NCI-H82 (cell line): ENCODE measurements at places on chromosomes 6 and 20.
A peak's percentile ranks its signal among the peaks of the same experiment; 100 is the strongest.

DNA sequence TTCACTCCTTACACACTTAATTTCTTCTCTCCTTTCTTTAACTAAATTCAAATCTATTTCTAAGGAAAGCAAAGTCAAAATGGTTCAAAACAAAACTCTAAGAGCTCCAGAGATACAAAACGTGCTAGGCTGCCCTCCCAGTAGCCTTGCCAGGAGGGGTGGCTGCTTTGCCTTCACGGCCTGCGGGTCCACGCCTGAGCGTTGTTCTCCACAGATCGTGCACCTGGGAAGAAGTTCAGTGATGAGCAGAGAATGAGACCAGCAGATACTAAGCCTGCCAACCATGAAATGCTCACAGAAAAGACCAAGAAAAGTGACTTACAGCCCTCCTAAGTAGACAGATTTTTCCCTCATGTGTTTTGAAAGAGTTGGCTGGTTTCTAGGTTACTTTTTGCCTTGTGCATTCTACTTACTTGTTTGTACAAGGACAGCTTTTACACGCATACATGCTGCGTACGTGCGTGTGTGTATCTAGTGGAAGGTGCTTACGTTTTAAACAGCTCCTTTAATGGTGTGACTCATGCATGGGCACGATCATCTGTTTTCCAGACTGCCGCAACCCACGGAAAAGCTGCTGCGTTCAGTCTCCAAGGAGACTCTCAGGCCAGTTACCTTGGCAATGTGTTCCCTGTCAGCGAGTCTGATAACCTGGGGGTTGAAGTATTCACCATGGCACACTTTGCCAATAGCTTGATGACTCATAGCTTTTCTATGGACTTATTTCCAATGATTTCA, 32.4 kb upstream of the PBOV1 start:
- no peak for DNase-seq

DNA sequence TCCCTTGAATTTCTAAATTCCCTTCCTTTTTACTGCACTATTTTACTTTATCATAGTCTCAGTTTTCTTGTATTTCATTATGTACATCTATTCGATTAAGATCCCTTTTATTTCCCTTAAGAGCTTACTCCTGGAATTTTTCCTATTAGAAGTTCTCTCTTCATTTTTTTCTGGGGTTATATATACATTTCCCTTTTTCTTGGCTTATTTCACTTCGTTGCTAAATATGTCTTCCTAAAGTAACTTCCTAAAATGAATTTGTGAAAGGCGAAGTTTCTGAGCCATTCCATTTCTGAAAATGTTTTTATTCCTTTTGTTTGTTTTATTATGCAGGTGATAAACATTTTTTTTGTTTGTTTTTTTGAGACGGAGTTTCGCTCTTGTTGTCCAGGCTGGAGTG, 5.9 kb upstream of the CD109 start:
- no peak for DNase-seq

DNA sequence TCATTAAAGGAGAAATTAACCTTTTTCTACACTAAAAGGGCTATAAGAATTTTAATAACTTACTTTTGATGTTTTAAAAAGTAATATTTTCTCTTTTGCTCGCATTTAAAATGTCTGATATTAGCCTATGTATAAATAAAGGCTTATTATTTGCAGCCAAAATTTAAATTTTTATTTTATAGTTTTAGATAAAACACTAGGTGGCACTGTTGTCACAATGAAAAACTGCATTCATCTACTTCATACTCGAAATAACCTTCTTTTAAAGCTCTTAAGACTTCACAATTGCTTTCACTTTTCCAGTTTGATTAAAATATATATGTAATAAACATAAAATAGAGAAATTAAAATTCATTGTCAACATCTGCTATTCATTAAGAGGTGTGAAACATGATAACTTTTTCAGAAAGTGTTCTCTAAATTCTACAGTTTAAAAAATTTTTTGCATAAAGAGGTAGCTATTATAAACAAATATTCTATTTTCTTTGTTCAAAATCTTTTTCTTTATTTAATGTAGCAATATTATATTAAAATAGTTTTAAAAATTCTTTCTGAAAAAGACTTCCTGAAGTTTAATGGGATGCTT, 78.8 kb upstream of the DEFB112 start:
- DNase-seq: peak; percentile 39

DNA sequence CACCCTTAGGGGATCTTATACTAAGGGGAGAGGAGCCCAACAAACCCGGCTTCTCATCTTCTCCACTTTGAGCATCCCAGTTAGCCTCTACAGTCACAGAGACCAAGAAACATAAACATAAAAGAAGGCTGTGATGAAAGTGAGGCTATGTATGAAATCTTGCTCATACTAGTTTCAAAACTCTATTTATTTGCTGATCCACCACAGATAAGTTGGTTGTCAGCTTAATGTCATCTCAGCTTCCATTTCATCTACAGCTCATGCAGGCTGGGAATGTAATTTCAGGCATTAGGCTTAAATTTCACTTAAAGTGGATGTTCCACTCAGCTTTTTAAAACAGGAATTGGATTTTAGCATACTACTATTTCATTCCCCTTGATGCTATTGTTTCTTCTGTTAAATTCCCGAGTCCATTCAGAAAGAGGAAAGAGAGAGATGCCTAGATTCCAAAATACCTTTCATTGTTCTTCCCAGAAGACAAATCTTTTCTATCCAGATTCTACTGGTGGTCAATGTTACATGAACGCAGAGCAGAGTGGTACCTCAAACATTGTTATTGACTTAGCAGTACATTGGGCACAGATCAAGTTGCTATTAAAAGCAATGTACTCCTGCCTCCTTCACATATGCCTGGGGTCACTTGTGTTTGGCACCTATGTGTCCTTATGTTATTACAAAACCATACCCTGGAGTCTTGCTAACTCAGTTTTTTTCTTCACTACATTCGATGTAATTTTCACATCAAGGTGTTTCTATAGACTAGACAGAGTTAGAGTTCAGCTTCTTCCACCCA, 149.0 kb downstream of the HACE1 start:
- DNase-seq: peak; percentile 22

GRCh38 chr6:33088258-33088930, 12.6 kb downstream of the HLA-DPB1 start:
- no peak for DNase-seq

GRCh38 chr20:44117296-44118184, 69.4 kb downstream of the JPH2 start:
- DNase-seq: no peak

GRCh38 chr20:63027922-63028389, 21.2 kb upstream of the BHLHE23 start:
- peak; percentile 38 for DNase-seq

DNA sequence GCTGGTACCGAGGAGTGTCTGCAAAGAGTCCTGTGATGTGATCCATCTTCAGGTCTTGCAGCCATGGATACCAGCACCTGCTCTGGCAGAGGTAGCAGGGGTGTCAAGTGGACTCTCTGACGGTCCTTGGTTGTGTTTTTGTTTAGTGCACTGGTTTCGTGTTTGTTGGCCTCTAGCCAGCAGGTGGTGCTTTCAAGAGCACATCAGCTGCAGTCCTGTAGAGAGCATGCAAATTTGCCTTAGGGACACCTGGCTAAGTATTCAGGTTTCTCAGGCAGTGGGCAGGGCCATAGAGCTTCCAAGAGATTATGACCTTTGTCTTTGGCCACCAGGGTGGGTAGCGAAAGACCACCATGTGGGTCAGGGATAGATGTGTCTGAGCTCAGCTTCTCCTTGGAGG, 14.5 kb upstream of the RGS17 start:
- DNase-seq: peak; percentile 6

- no peak for DNase-seq
These were observed 475 bp downstream of the OR2B6 start for GRCh38 chr6:27957516-27957915.

- no peak for DNase-seq
These were observed 12.4 kb downstream of the WFDC3 start for GRCh38 chr20:45779011-45779915.

- no peak for DNase-seq
These were observed 110.3 kb downstream of the BMP7 start for GRCh38 chr20:57156011-57156729.

DNA sequence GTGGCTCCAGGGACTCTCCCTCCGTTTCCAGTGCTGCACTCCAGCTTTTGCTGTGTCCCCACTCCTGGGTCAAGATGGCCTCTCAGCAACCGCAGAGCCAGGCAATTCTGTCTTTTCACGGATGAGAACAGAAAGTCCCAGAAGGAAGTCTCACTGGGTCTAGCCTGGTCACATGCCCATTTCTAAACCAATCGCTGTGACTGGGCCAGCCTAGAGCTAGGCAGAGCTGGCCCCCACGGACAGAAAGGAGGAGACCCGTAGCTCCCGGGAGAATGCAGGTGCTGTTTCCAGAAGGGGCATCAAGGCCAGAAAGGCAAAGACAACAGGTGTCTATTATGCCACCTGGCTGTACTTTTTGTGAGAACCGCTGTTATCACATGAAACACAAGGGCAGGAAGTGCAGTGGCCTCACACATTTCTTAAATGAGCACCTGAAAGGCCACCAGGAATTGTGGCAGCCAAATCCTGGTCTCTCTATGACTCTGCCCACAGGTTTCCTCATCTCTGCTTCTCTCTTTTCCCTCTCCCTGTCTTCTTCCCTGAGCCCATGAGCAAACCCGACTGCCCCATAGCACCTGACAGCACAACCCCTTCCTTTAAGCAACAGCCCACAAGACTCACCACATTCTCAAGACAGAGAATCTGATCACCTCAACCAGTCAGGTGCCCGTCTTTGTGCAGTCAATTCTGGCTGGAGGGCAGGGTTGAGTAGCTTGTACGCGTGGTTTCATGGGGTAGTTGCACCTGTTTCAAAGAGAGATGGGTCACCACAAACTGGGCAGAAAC, 37.1 kb upstream of the B4GALT5 start:
- no peak for DNase-seq

GRCh38 chr20:19427480-19427879, 215.0 kb downstream of the SLC24A3 start:
- DNase-seq: peak; percentile 85

- DNase-seq: no peak
These were observed 92.9 kb downstream of the FYN start for GRCh38 chr6:111780393-111780792.

GRCh38 chr6:84696166-84696565, 68.2 kb downstream of the TBX18 start:
- no peak for DNase-seq

- DNase-seq: peak; percentile 5
These were observed 1238.0 kb downstream of the EPHA7 start for GRCh38 chr6:92181347-92181746.

DNA sequence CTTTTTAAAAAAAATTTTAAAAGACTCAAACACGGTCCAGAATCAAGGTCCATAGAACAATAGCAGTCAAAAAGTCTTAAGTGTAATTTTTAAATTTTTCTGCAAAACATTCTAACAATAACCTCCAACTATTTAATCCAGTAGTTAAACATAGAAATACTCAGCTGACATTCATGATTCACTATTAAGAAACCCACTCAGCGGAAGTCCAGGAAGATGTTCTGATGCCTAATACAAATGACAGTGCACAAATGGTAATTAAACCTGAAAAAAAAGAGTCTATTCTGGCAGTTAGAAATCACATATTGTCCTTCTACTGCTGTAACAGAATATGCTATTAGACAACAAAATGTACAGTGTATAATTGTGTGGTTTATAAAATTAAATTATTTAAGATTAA, 128.2 kb upstream of the BMP5 start:
- DNase-seq: no peak

DNA sequence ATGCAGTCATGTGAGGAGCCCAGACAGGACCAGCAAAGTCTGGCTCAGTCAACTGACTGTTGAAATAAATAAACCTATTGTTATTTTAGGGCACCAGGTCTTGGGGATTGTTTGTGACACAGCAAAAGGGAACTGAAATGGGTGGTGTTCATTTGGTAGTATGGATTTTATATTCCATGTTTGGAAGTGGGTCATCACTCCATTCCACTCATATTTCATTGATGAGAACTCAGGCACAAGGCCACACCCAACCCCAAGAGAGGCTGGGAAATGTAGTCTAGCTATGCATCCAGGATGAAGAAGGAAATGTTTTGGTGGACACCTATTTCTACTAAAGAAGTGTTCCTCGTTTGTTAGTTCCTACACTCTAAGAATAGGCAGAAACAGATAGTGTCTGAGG, 64.9 kb upstream of the BTBD3 start:
- peak; percentile 59 for DNase-seq

DNA sequence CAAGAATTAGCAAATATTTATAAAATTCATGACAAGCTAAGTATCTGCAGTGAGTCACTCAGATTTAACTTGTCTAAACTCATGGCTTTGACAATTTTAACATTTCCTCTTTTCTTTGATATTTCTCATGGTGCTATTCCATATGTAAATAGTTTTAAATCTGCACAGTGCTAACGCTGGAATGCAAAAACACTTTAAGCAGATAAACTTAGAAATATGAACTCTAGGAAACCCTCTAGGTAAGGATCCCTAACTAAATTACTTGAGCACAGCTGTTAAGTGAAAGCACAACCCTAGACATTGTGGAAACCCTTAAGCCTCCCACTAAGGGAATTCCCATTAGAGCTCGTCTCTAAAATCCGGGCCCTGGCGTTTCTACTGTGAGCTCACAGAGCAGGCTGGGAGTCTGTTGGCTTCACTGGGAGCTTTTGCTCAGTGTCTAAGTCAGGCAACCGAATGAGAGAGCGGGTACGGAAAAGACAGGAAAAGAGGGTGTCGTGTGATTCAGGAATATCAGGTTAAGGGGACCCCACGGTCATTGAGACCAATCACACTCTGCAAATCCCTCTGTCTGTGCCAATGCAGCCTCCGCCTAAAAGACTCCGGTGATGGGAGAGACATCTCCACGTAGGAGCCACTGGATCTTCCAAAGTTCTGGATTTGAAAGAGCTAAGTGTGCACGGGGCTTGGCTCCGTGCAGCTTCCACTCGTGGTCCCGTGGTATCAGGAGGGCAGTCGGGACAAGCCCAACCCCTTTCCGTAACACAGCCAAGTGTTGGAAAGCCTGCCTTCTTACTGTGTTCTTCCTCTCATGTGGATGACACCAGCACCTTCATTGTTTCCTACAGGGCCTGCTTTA, 112.3 kb upstream of the RPS6KA2 start:
- DNase-seq: no peak

DNA sequence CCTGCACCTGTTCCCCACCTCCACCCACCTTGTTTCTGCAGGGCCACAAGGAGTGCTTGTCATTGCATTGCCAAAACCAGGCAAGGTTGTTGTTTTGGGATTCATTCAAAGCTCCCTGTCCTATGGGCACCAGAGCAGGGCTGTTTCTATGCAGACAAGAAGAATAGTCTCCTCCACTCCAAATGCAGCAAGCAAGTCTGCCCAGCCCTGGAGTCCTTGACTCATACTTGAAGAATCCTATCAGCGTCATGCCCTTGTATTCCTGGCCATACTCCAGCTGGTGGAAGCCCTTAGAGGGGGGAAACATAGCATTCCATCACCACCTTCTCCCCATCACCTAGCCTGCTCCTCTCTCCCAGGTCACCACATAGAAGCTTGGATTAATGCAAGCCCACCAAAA, 145.3 kb upstream of the ECI2 start:
- no peak for DNase-seq
